ENCODE measurements at places on chromosomes 4 and X.

GRCh38 chr4:56426273-56426672 is 9.1 kb downstream of the PPAT start:
- no peak for DNase-seq

DNA sequence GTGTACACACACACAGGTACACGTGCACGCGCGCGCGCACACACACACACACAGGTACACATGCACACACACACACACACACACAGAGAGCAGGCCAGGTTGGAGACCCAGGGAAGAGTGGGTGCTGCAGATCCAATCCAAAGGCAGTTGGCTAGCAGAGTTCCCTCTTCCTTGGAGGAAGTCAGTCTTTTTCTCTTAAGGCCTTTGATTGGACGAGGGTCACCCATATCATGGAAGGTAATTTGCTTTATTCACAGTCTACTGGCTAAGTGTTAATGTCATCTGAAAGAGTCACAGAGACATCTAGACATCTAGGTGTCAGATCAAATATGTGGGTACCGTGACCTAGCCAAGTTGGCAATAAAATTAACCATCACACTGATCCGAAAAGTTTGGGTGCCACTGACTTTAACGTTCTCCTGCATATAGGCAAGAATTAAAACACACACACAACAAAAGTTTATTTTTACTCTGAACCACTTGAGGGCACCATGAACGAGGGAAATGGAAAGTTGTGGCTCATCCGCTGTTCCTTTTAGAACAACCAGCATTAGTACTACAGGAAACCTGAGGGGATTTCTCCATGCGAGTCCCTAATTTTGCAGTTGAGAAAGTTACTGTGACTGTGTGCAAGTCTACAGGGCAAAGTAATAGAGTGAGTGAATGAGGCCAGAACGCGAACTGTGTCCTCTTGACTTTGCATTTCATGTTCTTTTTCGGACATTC is 66.0 kb upstream of the STOX2 start:
- no peak for DNase-seq

DNA sequence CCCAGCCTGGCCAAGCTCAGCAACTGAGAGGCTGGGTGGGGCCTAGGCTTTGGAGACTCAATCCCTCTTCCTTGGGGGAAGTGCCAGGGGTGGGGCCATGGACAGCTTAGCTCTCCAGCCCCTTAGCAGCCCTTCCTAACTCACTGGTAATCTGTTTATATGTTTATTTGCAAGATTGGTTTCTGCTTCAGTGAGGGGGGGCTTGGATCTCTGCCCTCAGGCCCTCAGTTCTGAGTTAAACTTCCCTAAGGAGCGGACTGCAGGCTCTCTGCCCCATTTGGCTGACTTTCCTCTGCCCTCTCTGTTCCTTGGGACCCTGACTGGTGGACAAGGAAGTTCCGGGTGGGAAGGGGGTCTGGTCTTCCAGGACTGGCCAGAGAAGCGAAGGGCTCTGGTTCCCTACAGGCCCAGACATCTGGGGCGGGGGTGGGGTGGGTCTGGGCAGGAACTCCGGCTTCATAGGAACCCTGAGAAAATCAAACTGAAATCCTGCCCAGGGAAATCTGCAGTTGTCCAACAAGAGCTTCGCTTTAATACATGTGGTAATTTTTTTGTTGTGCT is 51.4 kb downstream of the NALF2 start:
- no peak for DNase-seq

DNA sequence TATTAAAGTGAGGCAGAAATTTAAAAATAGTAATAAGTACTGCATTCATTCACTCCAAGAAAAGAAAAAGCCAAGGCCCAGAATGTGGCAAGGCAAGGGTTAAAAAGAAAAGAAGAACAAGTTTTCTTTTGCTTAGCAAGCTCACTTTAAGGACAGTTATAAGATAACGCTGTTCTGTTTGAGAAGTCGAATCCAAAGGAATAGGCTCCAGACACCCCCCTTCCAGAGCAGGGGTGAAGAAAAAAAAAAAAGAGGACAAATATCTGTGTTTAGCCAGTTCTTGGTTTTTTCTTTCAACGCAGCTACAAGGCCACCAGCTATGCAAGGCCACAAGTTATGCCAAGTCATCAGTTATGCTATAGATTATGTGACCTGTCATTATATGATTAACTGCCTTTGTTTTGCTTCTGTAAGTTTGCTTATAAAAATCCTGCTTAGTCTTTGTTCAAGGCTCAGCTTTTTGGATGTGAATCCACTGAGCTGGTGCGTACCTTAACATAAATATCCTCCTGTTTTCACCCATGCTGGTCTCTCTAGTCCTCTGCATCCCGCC is 1.4 kb downstream of the GRK4 start:
- DNase-seq = no peak

- no peak for DNase-seq
Measured at GRCh38 chr4:104756837-104757236, 262.1 kb upstream of the CXXC4 start.

GRCh38 chr4:27915822-27916221 is 1055.2 kb downstream of the STIM2 start:
- DNase-seq = no peak

DNA sequence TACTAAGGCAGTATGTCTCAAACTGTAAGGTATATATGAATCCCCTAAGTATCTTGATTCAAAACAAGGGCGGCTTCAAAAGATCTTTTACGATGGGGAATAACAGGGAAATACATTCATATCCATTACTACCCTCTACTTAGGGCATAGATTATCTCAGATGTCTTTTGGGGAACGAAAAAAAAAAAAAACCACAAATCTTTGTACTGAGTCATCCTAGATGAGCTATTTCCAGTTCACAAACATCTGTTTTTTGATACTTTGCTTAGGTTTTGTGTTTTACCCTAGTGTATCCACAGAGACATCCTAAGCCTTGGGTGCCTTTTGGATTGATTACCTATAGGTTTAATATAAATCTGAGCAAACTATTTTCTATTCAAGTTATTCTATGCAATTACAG is 457.2 kb downstream of the NLGN4X start:
- DNase-seq = no peak

- no peak for DNase-seq
Measured at GRCh38 chrX:141935645-141936044, 32.0 kb downstream of the MAGEC1 start.

DNA sequence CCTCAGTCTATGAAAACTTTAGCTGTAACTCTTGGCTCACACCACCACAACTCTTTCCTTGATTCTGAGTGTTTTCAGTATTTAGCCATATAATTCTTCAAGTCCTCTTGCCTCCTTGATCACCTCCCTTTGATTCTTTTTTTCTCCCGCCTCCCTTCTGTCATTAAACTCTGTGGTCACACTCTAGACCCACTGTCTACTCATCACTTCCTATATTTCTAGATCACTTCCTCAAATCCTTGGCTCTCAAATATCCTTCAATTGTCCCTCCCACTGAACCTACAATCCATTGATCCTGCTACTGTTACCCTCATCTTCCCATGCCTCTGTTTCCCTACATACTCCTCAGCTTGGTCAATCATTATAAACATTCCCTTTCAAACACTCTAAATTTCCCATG is 12.4 kb upstream of the CXXC4 start:
- DNase-seq = no peak

- no peak for DNase-seq
Measured at GRCh38 chrX:31603411-31604120, 531.7 kb upstream of the FTHL17 start.

DNA sequence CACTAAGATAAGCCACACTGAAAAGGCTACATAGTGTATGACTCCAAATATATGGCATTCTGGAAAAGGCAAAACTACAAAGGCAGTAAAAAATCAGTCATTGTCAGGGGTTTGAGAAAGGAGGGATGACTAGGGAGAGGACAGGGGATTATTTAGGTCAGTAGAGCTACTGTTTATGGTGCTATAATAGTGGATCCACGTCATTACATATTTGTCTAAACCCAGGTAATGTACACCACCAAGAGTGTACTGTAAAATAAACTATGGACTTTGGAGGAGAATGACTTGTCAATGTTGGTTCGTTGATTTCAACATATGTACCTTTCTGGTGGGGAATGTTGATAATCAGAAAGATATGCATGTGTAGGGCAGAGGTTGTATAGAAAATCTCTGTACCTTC is 837.6 kb downstream of the FAM133A start:
- DNase-seq = no peak

DNA sequence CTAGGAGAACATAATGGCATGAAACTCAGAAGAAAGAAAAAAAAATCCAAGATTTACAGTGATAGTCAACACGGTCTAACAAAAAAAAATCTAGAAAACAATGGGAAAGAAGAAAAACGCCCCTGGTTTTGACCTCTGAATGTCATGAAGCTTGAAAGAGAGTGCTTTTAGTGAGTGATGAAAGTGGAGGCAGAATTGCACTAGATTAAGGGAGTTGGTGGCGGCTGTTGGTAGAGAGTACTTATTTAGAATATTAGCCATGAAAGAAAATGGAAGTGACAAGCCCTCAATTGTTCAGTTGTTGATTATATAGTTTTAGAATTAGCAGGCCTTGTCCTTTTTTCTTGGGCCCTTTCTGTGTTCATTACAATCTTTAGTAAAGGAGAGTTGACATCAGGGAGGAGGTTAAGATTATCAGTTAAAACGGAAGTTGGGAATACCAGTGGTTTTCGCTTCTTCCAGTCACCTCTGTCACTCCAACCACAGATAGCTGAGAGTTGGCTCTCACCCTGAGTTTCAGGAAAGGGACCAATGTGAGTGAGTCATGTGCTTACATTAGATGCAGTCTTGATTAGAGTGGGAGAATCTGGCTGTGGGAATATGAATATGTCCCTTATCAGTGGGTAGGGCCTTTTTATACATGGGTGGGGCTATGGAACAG is 29.7 kb downstream of the EREG start:
- no peak for DNase-seq

DNA sequence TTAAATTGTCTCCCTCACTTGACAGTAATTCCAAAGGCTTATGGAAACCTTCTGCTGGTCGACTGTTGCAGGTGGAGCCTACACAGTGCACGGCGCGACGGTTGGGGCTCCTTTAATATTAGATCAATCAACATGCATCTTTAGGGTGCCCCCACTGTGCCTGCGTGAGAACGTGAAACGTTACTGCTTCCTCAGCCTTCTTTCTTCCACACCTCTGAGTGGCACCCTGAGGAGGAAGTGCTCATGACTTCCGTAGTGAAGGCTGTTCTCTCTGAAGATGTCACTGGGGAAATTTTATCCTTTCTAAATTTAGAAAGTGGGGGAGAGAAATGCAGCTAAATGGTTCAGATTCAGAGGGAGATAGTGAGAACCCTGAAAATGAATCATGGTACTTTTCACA is 184.0 kb upstream of the ZFP42 start:
- no peak for DNase-seq

DNA sequence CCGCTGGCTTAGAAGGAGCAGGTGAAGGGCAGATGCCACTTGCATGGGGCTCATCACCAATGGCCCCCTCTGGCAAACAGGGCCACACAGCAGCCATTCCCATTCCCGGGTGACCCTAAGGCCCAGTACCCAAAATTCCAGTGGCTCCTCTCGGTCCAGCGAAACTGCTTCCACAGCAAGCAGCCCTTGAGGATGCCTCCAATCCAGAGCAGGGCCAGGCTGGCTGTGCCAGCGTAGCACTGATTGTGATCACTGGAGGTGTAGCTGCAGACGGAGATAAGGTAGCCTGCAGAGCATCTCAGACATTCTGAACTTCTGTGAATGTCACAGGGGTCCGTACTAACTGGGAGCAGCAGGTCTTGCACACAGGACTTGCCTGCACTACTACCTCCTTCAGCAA is 27.3 kb downstream of the ACSL1 start:
- no peak for DNase-seq

DNA sequence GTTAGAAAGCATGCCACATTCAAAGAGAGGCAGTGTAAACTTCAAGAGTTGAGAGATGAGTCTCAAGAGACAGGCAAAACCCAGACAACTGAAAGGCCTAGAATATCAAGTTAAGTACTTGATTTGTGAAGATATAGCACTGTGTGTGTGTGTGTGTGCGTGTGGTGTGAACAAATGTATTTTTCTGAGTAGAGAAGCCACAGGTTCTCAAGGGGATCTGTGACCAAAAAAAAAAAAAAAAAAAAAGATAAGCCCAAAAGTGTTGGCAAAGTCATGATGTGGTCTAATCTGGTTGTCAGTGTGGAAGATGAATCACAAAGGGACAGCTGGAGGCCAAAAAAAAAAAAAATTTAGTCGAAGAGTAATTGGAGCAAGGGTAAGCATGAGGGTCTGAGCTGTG is 3.9 kb downstream of the RIPPLY1 start:
- DNase-seq = no peak

- no peak for DNase-seq
Measured at GRCh38 chr4:13268165-13268564, 216.0 kb downstream of the RAB28 start.

DNA sequence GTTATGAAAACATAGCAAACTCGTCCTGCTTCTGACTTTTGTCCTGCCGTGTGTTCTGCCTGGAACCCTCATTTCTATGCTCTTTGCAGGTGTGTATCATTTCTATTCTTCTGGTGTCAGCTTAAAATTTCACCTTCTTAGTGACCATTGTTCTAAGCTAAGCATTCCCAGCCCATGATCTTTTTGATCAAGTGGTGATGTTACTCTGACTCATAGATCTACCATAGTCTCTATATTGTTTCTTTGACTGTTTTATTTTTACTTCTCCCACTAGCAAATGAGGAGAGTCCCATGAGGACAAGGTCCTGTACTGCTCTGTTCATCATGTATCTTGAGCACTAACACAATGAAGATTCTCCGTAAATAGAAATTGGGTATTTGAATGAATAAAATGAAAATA is 14.1 kb upstream of the CXCL6 start:
- no peak for DNase-seq

DNA sequence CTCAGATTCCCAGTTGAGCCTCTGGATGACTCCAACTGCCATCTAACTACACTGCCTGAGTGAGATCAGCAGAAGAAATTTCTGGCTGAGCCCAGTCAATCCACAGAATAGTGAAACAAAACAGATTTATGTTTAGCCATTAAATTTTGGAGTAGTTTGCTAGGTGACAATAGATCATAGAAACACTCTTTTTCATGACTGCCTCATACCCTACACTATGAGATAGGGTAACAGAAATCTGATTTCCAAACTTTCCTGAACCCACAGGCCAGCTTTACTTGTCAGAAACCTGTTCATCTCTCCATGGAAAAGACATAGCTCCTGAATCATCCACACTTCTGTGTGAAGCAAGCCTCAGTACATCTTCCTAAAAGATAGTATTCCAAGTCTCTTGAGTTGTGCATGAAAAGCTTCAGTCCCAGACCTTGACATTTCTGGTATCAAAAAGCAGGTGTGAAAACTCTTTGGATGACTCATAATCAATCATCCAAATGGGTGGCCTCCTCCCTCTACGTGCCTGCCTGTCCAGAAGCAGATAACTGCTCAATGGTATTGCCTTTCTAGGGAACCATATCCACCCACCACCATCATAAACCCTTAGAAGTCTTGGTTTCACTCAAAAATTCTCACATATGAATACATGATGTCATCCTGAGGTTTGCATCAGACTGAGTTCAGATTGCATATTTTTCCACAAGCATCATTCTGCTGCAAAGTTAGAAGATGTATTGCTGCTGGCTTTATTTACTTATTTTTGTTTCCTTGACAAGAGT is 47.5 kb upstream of the RAP2C start:
- no peak for DNase-seq

Measured in occipital lobe (tissue), 3 donors.